ENCODE measurements at places on chromosomes 1 and 21.

- DNase-seq: no peak
Measured at GRCh38 chr21:43849532-43850299, 15.3 kb upstream of the AGPAT3 start.

DNA sequence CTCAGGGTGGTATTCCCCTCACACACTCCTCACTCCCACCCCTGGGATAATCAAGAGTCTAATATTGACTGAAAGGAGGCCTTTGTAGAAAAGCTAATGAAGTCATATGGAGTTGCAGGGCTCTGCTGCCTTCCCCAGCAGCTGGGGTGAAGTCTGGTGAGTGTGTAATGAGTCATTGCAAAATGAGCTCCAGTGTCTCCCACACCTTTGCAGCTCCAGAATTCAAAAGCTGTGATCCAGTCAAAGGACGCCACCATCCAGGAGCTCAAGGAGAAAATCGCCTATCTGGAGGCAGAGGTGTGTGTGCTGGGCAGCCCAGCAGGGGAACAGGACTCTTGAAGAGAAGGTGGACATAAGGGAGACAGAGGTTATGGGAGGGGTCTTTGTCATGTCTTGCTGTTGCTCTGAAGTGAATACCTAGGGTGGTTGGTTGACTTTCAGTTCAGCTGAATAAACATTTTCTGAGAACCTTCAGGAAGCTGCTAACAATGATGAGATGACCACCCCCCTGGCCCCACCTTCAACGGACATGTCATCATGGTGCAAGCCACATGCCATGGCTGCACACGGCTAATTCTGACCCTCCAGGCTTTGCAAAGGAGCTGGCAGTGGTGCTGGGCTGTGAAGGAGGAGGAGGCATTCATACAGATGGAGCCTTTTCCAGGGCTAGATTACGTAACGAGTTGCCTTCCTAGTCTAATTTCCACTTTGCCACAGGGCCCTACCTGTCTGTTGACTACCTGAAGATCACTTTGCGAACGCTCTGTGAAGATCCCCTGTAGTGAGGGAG lies 32.2 kb upstream of the SNX27 start:
- no peak for DNase-seq

GRCh38 chr1:198320759-198321158 lies 164.0 kb downstream of the NEK7 start:
- no peak for DNase-seq

GRCh38 chr1:169047074-169047473 lies 59.4 kb upstream of the ATP1B1 start:
- no peak for DNase-seq

- no peak for DNase-seq
Measured at GRCh38 chr1:148264374-148265276, 112.5 kb upstream of the NBPF11 start.

DNA sequence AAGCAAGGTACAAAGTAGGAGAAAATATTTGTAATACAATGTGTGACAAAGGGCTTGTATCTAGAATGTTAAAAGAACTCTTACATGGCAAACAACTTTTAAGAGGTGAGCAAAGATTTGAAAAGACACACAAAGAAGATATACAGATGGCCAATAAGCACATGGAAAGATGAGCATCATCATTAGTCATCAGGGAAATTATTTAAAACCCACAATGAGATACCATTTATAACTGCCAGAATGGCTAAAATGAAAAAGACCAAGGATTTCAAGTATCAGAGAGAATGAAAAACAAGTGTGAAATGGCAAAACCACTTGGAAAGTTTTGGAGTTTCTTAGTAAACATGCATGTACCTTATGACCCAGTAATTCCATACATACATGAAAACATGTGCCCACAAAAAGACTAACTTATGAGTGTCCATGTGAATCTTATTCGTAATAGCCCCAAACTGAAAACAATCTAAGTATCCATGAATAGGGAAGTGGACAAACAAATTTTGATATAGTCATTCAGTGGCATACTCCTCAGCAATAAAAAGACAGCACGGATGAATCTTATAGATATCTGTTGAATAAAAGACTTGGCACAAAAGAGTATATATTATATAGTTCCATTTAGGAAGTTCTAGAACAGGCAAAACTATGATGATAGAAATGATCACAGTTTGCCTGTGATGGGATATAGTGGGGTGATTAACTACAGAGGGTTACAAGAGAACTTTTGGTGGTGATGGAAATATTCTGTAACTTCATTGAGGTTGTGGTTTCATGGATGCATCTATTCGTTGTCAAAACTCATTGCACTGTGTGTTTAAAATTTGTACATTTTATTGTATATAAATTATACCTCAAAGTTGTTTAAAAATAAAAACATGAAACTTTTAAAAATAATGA lies 82.0 kb downstream of the DISP1 start:
- no peak for DNase-seq

DNA sequence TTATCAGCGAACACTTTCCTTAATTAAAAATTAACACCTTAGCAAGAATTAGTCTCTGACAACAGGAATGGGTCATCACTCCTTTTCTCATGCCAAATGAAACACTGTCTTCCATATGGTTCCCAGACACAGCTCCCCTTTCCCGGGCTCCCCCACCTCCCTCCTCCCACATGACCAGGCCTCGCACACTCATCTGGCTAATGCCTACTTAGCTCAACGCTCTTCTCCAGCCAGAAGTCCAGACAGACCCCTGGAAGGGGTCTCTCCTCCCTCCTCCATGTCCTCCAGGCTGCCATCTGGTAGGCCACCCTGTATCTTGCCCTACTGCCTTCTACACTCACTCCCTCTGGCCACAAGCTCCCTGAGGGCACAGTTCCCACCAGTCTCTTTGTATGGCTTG lies 39.9 kb downstream of the KCNC4 start:
- DNase-seq: no peak

- DNase-seq: no peak
Measured at GRCh38 chr1:203072002-203072602, 13.7 kb downstream of the MYOG start.

DNA sequence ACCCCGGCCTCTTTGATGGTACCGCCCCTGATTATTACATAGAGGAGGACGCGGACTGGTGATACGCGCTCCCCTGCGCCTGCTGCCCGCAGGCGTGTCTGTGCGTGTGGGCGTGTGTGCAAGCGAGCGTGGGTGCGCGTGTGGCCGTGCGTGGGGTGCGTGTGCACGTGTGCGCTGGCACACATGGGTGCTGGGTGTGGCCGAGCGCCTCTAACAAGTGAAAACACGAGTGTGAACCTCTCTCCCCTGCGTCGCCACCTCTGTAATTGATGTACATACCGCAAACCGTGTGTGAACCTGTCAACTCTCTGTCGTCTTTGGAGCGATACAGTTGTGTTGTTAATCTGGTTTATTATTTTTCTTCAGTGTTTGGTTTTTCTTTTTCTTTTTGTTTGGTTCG lies 87.8 kb upstream of the TMEM51 start:
- DNase-seq: no peak

- DNase-seq: no peak
Measured at GRCh38 chr1:36207339-36207738, 16.9 kb upstream of the THRAP3 start.

DNA sequence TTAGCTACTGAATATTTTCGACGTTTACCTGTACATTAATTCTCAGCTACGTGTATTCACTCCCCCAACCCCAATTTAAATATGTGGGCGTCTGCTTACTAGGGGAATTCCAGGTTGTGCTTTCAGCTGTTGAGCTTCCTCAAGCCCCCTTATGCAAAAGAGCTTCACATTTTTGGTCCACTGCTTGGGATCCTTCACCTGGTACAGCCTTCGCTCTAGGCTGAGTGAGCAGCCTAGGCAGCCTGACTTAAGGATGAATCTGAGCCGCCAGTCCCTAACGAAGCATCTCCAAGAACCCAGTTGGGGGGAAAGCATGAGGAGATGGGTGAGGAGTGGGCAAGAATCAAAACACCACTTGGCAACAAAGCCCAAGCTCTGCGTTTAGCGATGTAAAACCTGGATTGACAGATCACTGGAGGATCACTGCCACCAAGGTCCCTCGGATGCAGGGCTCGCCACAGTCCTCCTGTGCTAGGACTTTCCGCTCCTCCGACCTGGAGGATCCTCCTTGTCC lies 674 bp downstream of the BCL10 start:
- no peak for DNase-seq

GRCh38 chr1:157597959-157598667 lies at the start of gene FCRL4:
FCRL4 (minus strand) TSS chr1:157598085; CDS start chr1:157597944, 141 bp downstream.
- no peak for DNase-seq

- DNase-seq: no peak
Measured at GRCh38 chr1:71667216-71667615, 586.4 kb upstream of the ZRANB2 start.

DNA sequence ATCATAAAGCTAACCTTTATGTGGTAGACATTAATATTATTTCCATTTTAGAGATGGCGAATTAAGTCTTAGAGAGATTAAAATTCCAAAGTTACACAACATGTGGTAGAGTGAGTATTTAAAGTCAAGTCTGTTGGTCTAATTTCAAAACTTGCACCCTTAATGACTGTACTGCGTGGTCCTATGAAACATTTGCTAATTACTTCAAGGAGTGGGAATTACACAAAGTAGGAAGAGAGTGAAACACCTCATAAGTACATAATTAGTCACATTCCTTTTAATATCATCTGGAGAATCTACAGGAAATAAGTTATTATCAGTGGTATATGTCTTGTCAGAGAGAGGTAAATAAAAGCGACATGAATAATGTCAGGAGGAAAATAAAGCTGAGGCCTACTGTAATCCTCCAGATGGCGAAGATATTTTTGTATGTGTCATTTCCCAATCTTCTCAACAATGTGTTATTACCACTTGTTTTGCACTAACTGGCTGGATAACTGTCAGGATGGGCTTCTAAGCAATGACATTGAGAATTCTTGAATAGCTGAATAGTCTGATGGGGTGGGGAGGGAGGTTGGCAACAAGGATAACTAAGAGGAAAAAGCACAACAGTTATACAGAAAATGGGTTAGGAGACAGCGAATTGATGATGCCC lies 95.5 kb downstream of the TNFSF18 start:
- DNase-seq: no peak

DNA sequence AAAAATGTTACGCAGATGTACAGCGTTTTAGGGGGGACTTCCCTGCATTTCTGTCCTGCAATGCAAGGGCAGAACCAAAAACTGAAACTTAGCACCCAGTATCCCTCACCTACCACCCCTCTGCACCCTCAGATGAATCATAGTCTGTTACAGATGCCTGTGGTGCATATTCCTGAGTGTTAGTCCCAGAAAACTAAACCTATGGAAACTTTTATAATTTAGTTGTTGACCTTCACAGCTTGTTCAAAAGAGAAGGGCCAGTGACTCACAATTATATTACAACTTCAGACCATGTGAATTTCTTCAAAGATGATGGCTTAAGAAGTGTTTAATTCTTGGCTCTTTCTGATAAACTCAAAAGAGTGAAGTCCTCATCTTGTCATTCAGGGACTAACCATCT lies 5.8 kb downstream of the PTGER3 start:
- no peak for DNase-seq

DNA sequence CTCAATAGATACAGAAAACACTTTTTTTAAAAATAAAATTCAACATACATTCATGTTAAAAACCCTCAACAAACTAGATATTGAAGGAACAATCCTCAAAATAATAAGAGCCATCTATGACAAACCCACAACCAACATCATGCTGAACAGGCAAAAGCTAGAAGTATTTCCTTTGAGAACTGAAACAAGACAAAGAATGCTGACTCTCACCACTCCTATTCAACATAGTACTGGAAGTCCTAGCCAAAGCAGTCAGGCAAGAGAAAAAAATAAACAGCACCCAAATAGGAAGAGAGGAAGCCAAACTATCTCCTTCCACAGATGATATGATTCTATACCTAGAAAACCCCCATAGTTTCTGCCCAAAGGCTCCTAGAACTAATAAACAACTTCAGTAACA lies 46.2 kb upstream of the IVNS1ABP start:
- DNase-seq: no peak

- DNase-seq: no peak
Measured at GRCh38 chr1:154459080-154459479, 42.9 kb upstream of the TDRD10 start.

DNA sequence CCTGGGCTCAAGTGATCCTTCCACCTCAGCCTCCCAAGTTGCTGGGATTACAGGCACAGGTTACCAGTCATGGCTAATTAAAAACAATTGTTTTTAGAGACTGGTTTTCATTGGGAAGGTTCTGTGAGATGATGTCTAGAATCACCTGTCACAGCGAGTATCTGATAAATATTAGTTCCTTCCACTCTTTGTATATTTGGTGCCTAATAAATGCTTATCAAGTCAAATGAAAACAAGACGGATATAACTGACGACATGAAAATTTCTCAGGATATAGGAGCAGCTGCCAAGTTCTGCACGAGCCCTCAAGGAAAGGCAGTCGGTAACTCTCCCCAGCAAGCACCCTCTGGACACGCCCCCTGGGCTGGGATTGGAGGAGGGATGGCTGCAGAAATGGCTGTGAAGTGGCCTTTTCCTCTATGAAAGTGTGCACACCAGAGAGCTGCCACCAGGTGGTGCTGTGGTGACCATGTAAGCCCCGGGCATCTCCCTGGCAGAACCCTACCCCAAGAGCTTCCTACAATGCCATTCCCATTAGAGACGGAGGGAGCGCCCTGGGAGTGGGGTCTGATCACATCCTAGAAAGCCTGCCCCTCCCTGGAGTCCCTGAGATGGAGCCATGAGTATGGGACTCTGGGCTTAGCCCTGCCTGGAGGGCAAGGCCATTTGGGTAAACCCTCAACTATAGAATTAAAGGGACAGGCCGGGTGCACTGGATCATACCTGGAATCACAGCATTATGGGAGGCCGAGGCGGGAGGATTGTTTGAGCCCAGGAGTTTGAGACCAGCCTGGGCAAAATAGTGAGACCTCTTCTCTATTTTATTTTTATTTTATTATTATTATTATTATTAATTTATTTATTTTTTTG lies 50.9 kb downstream of the HTR6 start:
- DNase-seq: peak; percentile 52

GRCh38 chr1:113438505-113439276 lies 48.4 kb downstream of the MAGI3 start:
- no peak for DNase-seq

DNA sequence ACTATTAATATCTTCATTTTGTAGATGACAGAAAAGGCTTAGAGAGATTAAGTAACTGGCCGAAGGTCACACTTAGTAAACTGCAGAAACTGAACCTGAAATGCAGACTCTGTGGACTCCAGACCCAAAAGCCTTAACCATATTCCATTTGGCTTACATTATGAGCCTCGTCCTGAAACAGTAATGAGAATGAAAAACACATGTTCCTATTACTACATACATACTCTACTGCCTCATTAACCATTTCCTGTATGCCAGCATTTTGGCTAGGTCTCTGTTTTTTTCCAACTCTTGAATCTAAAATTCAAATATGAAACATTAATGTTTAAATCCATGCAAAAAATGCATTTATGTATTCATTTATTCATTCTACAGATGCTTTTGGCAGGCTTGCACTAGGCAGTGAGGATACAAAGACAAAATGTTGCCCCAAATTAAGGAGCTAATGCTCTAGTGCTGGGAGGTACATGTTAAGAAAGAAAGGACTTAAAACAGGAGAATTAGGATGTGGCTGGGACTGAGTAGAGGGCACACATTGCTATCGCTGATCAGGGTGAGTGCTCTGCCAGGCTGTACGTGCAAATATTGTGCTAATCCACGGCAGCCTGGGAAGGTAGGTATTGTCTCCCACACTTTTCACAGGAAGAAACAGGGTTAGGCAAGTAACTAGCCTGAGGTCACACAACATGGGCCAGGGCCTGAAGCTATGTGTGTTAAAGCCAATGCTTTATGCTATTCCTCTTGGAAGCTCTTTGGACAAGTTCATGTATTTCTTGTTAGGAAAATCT lies 14.0 kb downstream of the DEGS1 start:
- DNase-seq: no peak

Data from activated T-helper 1 cell treated with Interleukin-2 at 50 U/mL for 16 hours (primary cell).